LHCN-M2 (cell line): ENCODE measurements at places on chromosomes 7 and 10.

- DNase-seq = no peak
Observed at GRCh38 chr7:28124413-28124812, 56.2 kb downstream of the JAZF1 start.

DNA sequence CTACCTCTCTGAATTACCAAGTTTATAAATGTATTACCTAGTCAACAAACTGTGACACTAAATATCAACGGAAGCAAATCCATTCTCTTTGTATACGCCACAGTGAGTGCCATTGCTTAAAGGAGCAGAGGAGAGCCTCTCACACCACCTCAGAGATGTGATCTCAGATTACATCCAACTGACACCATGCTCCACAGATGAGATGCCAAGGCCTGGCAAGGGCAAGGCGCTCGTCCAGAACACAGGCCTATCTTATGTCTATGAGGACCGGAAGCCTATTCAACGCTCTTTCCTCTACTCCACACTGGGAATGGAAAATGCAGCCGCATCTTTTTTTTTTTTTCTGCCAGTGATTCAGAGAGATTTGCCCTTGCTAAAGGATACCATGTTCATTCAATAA is 11.4 kb downstream of the PDIA4 start:
- no peak for DNase-seq

GRCh38 chr7:88095-88926 is 104.1 kb upstream of the FAM20C start:
- DNase-seq = no peak

DNA sequence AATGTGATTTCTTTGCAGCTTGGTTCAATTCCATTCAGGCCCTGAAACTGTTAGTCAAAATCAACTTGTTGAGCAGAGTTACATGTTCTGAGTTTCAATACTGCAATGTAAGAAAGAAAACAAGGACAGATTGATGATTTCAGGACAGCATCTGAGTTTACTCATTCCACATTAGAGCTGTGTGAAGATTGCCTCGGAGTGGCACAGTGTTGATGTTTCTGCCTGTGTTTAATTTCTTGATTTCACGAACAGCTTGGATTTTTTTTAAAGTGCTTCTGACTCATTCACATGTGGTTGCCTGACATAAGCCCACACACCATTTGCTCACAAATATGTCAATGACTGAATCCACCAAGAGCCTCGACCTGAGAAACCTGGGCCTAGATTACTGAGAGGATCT is 101.2 kb upstream of the PARD3 start:
- DNase-seq = peak; percentile 86

GRCh38 chr10:119237722-119238436 is 30.5 kb downstream of the GRK5 start:
- no peak for DNase-seq
